ENCODE measurements at places on chromosomes 11 and 22. TPM values are rescaled to one million over a fixed set of nuclear protein-coding genes. Genes with fewer than 3 reads are reported as not detected.

FGF19 gene
- not detected for polyA plus RNA-seq

TRIM29 gene
- polyA plus RNA-seq, result 1.7 TPM

BIK gene
- 25.5 TPM for polyA plus RNA-seq

AIFM3 gene
- polyA plus RNA-seq, result 4.1 TPM

KRTAP5-7 gene
- polyA plus RNA-seq, result not detected

ARVCF gene
- polyA plus RNA-seq, result 15.4 TPM

JAML gene
- 3.7 TPM for polyA plus RNA-seq

C22orf42 gene
- not detected for polyA plus RNA-seq

TRIM34 gene
- 8.7 TPM for polyA plus RNA-seq

TP53AIP1 gene
- 22.4 TPM for polyA plus RNA-seq

CATSPERZ gene
- 1.7 TPM for polyA plus RNA-seq

SHANK3 gene
- 3.2 TPM for polyA plus RNA-seq

MRGPRX3 gene
- polyA plus RNA-seq, result 1.2 TPM

ANKRD49 gene
- 77.0 TPM for polyA plus RNA-seq

NCR3LG1 gene
- polyA plus RNA-seq, result 0.25 TPM

TRIM49 gene
- polyA plus RNA-seq, result not detected

MIF gene
- polyA plus RNA-seq, result 940 TPM

HBG1 gene
- not detected for polyA plus RNA-seq

OR6X1 gene
- polyA plus RNA-seq, result not detected

GSTT4 gene
- not detected for polyA plus RNA-seq

ZP1 gene
- 0.43 TPM for polyA plus RNA-seq

FAM111B gene
- 2.2 TPM for polyA plus RNA-seq

OR5A1 gene
- not detected for polyA plus RNA-seq

RASSF7 gene
- polyA plus RNA-seq, result 103 TPM

Data from stomach (tissue), 19 donors.